ENCODE measurements at places on chromosomes 3 and 15. TPM values are rescaled to one million over a fixed set of nuclear protein-coding genes. Genes with fewer than 3 reads are reported as not detected.

DNA sequence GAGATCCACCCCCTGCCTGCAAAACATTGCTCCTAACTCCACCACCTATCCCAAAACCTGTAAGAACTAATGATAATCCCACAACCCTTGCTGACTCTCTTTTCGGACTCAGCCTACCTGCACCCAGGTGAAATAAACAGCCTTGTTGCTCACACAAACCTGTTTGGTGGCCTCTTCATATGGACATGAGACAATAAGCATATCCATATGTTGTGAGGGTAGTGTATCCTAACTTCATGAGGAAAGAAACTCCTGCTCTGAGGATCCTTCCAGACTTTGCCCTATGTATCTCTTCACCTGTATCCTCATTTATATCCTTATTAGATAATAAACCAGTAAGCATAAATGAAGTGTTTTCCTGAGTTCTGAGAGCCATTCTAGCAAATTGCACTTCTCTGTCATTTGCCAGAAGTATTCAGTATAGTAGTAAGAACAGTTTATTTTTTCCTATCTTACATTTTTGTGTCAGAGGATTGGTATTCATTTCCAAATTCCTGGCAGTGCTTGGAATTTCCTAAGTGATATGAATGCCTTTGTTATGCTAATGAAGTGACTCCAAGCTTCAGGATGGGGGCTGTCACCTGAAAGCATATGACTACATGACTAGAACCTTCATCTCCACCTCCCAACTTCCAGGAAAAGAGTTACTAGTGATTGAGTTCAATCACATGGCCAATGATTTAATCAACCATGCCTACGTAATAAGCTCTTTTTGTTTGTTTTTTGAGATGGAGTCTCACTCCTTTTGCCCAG lies 30.2 kb downstream of the TTBK2 start:
- peak; percentile 73 for DNase-seq

- DNase-seq = peak; percentile 95
Measured at GRCh38 chr15:100713163-100713867, 110.9 kb downstream of the ASB7 start.

DNA sequence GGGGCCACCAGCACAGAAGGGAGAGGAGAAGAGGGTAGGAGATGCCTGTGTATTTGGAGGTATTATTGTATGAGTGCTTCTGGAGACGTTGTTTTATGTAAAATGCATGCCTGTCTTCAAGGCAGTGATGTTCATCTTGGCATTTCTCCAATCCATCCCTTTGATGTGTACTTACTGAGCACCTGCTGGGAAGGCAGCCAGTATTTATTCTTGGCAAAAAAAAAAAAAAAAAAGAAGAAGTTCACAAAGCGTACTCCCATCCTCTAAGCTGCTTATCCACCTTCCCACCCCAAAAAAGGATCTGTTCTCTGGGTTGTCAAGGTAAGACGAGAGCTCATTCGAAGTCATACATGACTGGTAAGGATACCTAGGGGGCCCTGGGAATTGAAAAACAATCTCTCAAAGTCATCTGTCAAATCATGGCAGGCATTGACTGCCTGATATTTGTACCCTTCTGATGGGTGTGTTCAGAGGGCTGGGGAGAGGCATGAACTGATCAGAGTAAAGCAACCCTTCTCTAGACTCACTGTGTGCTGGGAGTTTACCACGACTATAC lies 30.0 kb upstream of the SLC6A1 start:
- DNase-seq = no peak

GRCh38 chr3:128094295-128095151 lies 29.1 kb downstream of the RUVBL1 start:
- DNase-seq = peak; percentile 27

DNA sequence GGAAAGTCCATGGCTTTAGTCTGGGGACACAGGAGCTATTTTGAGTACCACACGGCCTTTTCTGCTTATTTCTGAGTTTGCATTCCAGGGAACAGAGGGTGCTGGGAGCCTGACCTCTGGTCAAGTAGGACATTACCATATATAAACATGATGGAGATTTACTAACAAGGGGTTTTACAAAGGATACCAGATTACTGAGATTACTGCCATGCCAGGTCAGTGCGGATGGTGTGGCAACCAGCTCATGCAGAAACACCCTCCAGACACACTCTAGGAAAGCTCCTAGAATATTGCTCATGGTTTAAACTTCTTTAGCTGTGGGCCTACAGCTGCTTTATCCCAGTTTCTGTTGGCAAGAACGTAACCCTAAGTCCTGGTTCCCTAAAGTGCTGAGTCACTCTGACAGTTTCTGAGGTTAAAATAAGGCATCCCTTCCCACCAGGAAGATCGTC lies 54.3 kb upstream of the AGTR1 start:
- no peak for DNase-seq

DNA sequence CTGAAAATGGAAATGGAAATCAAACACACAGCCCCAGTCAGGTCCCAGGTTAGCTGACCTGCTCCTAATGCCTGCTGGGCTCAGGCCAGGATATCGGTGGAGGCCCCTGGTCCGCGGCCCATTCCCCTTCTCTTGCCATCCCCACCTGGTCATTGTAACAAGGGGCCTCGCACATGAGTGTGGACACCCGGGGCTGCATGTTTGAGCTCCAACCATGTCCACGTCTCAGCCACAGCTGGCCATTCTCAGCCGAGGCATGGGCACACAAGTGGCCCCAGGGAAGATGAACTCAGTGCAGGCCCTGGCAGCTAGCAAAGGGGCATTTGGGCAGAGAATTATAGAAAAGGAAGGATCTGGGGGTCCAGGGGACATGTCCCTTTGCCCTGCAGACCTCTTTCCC lies 41.7 kb downstream of the FAM174B start:
- no peak for DNase-seq

GRCh38 chr15:40334941-40335795 lies 5.6 kb downstream of the CCDC9B start:
- DNase-seq = no peak

GRCh38 chr3:170055209-170055608 lies 17.4 kb downstream of the GPR160 start:
- peak; percentile 21 for DNase-seq

- DNase-seq = no peak
Measured at GRCh38 chr3:55661571-55661970, 174.5 kb upstream of the WNT5A start.

DNA sequence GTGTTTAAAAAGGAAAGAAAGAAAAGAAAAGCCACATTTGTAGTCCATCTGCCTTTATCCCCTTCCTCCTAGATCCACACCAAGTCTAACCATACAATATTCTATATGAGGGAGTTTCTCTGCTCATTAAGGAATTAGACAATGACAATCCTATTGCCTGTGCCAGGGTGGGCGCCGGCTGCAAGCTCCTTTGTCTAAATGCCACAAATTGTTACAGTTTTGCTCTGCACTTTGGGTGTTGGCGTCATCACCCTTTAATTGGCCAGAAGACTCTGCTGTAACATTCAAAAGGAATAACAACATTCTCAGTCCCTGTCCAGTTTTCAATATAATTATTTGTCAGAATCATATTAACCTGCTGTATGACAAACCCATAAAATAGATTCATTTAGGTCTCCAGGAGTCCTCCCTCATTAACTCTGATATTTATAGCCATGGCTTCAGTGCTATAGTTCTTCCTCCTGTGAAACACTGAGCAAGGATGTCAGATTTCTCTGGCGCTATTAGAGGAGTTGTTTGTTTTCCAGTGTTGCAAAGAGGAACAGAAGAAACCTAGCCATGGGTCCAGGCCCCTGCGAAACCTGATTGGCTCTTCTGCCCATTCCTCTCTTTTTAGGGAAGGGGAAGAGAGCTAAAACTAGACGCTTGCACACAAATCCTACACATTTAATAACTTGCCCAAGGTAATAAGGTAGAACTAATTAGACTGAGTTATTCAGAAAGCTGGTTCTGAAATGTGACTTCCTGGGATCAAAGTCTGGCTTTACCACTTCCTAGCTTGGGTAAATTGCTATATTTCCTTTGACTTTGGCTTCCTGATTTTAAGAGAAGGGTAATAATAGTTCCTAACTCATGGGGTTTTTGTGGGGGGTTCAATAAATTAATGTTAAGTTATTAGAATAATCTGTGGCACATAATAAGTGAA lies 112.4 kb downstream of the CD47 start:
- no peak for DNase-seq

DNA sequence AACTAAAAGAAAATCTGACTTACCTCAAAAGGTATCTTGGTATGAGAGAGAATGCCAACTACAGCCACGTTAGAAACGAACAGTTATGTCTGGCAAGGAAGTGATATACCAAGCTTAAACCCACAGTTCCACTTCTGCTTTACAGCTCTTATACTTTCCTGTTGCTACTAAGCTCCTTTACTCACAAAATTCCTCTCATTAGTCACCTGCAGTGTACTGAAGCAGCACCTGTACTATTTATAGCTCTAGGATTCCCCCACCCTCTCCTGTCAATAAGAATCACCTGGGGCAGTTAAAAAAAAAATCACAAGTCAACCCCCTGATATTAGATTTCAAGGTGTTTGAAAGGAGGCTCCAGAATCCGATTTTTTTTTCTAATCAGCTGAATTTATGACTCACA lies 2.9 kb upstream of the TMEM266 start:
- DNase-seq = no peak

DNA sequence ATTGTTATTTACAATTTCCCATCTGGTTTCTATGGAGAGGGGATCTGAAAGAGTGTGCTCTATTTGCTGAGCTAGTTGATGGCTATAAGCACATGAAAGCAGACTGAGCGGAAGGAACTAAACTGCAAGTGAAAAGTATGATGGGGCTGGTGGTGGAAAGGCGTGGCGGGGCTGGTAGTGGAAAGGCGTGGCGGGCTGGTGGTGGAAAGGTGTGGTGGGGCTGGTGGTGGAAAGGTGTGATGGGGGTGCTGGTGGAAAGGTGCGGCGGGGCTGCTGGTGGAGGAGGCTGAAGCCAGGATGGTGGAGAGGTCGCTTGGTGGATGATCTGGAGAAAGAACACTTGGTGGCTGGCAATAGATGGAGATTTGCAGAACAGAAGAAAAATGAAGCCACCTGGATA lies 136.7 kb downstream of the FMN1 start:
- DNase-seq = no peak

DNA sequence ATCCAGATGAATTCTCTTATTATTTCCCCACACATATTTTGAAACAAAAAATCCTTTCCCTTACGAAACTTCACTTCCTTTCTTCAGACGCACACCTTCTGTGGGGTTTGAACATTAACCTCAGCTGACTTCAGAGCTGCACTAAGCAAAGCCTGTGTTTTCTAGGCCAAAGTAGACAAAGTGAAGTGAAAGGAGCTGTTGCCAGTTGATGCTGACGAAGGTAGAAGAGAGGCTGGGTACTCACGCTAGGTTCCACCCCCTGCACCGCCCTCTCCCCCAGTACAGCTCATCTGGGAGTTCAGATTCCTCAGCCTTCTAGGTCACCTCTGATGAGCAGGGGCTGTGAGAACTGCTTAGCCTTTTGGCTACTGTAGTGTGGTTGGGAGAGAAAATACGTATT lies 24.1 kb downstream of the DUT start:
- DNase-seq = peak; percentile 84

DNA sequence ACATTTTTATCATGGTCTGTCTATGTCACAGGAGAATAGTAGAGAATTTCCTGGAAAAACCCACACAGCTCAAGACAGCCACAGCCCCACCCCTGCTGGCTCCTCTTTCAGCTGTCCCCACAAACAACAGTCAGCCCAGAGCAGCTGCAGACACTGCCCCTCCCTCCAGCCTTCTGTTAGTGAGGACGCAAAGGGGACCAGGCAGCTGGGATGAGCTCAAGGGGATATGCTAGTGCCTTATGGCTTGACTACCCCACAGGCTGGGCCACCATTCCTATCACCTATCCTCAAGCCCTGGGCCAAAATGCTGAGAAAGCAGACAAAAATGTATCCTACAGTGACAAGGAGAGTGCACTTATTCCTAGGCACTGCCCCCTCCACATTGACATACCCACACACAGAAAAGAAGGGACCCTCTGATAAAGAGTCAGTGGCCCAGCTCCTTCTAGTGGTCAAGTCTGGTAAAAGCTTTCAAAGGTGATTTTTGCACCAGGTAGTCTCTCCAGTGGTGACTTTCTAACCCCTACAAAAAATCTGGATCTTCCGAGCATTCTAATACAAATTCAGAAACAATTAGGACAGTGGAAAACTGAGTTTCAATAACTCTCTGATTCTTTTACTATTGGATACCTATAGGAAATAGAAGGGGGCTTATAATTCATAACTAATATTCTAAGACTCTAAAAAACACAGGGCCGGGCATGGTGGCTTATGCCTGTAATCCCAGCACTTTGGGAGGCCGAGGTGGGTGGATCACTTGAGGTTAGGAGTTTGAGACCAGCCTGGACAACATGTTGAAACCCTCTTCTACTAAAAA lies 3.0 kb upstream of the MAP1A start:
- no peak for DNase-seq

- no peak for DNase-seq
Measured at GRCh38 chr3:139292192-139292591, 51.6 kb upstream of the MRPS22 start.

DNA sequence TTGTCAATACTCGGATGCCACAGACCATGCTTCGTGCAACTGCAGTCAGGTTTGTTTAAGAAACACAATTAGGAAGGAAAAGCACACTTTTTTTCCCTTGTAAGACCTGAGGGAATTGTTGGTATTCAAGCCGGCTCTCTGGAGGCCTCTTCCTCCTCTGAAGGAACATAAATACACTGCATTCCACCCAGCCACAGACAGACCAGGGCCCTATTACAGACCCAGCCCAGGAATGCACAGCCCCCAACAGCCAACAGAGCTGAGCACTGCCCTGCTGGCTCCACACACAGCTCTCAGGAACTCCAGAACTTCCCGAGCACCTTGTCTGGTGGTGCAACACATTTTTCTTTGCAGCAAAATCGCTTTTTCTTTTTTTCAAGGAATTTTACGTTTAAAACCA lies 488.7 kb upstream of the PROK2 start:
- DNase-seq = peak; percentile 46

- DNase-seq = no peak
Measured at GRCh38 chr3:153752405-153753027, 368.7 kb upstream of the ARHGEF26 start.

DNA sequence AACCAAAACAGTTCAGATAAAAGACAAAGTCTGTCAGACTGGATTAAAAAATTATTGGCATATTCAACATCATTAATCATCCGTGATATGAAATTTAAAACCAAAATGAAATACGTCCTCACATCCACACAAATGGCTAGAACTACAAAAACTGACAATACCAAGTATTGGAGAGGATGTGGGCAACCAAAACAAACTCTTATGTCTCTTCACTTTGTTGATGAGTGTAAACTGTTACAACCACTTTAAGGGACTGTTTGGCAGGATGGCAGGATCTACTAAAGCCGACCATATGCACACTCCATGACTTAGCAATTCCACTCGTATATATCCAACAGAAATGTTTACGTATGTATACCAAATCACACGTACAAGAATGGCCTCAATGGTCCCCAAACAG lies 24.8 kb upstream of the C15orf40 start:
- no peak for DNase-seq

The TRIM42 gene
- total RNA-seq = not detected

The LYZL4 gene
- total RNA-seq = 0.23 TPM

The ACTC1 gene
- total RNA-seq = not detected

The COLQ gene
- total RNA-seq = 0.29 TPM

The DPPA4 gene
- 7.2 TPM for total RNA-seq

The CYP8B1 gene
- not detected for total RNA-seq

The MRAS gene
- total RNA-seq = 12.3 TPM

The ESYT3 gene
- 0.68 TPM for total RNA-seq
